NCI-H1105 treated with DMSO at 0.1 percent for 48 hours (cell line): ENCODE measurements at places on chromosomes 1 and 21.

DNA sequence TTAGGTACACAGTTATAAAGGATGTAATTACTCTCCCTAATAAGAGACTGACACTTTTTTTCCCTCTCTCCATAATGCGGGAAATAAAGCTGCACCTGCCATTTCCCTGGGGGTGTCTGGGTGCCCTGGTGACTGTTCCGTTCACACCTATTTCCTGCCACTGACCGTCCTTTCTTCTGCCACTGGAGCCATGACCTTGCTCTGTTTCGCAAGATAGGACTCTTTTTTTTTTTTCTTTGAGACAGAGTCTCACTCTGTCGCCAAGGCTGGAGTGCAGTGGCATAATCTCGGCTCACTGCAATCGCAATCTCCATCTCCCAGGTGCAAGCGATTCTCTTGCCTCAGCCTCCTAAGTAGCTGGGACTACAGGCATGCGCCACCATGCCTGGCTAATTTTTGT, 66.1 kb upstream of the SERBP1 start:
- DNase-seq, result peak; percentile 78

DNA sequence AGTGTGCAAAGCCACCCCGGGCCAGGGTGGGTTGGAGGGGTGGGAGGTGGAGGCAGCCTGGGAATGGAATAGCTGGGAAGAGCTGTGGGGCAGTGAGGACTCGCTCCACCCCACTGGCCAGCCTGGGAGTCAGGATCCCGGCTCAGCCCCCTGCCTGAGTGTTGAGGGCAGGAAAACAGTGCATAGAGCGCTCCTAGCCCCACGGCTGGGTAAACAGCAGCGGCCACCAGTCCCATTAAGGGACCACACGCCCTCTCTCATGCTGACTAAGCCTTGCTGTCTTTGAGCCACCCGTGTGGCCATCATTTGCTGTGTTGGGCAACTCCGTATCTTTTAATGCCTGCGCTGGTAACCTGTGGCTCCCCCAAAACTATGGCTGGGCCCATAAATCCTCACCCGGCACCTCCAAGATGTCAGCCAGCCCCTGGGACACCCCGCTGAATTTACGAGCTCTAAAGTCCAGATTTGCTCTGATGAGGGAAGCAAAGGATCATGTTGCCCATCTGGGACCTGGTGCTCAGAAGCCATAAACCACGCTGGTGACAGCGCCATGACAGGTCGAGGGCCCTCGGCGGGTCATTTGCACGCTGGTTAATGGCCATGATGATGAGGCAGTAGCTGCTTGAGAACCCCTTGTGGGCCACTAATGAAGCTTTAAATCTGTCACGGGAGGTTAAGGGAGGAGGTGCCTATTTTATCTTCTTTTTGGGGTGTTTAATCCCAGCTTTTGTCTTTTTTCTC, 34.9 kb downstream of the SYF2 start:
- DNase-seq, result peak; percentile 47

- DNase-seq, result no peak
These were observed 1863.5 kb downstream of the MRPL39 start for GRCh38 chr21:23743821-23744220.

DNA sequence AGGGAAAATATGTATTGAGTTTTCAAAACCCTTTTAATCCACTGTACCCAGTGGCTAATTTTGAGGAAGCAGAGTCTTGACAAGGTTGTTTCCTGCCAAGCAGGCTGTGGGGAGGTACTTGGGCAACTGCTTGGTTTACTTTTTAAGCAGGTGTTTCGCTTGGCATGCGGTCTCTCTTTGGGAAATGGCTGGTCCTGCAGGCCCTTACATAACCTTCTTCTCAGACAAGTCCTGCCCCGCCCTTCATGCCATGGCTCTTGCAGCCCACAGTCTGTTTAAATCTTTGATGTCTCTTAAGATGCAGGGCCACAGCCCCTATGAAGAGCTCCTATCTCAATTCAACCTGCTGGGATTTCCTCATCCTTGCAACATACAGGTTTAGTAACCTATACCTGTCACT, 36.0 kb upstream of the ABCD3 start:
- no peak for DNase-seq

DNA sequence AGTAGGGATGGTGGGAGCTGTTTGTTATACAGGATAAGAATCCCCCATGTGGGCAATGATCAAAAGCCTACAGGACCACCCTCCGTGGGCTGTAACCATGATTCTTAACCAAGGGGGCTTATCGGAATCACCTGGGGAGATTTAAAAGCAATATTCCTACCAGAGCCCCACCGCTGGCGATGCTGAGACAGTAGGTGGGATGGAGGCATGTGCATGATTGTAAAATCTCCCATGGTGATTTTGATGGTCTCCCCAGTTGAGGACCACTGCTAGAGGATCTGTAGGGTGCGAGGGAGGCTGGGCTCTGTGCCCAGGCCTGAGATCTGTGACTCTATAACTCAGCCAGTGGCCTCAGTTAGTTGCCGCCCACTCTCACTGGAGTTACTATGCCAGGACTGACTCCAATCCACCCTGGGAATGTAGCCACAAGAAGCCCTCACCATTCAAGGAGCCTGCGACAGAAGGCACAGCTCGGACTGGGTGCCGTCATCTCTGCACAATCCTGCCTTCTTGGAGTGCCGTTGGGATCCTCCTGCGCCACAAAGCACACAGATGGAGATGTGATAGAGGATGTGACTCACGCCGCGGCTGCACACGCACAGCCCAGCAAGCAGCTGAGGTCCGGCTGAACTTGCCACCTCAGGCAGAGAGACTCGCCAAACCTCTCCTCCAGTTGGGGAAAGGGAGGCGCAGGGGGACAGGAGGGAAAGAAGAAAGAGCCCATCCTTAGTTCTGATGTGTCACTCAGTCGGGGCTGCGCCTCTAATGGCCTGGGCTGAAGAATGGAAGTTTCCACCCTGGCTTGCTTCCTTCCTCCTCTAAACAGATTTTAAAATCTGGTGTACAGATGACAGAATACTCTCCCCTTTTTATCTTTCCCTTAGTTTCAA, 26.5 kb downstream of the AKNAD1 start:
- no peak for DNase-seq

- peak; percentile 32 for DNase-seq
These were observed 941 bp upstream of the C1orf21 start for GRCh38 chr1:184385865-184386311.

- DNase-seq, result no peak
These were observed 10.9 kb downstream of the NR5A2 start for GRCh38 chr1:200038325-200038980.

GRCh38 chr1:222861062-222861461, 46.2 kb downstream of the DISP1 start:
- no peak for DNase-seq

- DNase-seq, result no peak
These were observed 138.8 kb downstream of the VPS13D start for GRCh38 chr1:12368646-12369045.

DNA sequence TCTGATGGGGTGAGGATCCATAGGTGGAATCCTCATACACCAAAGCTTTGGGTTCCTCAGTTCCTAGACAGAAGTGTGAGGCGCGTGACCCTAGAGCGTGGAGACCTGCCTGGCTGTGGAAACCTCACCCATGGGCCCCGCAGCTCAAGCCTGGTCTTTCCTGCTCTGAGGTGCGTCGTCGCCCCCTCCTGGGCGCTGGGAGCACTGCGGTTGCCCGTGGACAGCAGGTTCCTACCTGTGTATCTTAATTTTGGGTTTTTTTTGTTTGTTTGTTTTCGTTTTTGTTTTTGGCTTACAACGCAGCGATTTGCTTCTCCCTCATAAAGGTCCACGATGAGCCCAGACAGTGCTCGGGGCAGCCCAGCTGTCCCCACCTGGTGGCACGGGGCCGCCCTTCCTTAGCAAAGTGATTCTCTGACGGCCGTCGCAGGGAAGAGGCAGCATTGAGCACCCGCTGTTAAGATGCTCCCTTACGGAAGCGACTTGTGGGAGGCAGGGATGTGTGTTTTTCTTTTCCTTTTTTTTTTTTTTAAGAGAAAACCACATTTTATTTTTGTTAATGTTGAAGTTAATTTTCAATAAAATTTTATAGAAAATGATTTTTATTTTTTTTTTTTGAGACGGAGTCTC, 36.5 kb upstream of the TRAPPC10 start:
- DNase-seq, result peak; percentile 47

GRCh38 chr1:192350356-192350755, 33.6 kb downstream of the RGS21 start:
- no peak for DNase-seq

DNA sequence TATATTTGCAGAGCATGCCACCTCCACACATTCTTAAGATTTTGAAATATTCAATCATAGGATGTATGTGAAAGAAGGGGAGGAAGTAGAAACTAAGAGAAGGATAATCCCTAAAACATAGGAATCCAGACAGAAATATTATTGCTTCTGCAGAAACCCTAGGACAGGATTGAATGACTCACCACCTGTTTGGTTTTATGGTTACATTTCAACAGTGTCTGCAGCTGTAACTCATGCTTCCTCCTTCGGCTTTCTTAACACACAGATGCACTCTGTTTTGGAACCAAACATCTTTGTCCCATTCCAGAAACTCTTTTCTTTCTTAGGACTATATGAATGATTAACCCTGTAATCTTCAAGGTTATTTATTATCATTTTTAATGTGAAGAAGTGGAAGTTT, 20.7 kb downstream of the RGS7 start:
- no peak for DNase-seq

DNA sequence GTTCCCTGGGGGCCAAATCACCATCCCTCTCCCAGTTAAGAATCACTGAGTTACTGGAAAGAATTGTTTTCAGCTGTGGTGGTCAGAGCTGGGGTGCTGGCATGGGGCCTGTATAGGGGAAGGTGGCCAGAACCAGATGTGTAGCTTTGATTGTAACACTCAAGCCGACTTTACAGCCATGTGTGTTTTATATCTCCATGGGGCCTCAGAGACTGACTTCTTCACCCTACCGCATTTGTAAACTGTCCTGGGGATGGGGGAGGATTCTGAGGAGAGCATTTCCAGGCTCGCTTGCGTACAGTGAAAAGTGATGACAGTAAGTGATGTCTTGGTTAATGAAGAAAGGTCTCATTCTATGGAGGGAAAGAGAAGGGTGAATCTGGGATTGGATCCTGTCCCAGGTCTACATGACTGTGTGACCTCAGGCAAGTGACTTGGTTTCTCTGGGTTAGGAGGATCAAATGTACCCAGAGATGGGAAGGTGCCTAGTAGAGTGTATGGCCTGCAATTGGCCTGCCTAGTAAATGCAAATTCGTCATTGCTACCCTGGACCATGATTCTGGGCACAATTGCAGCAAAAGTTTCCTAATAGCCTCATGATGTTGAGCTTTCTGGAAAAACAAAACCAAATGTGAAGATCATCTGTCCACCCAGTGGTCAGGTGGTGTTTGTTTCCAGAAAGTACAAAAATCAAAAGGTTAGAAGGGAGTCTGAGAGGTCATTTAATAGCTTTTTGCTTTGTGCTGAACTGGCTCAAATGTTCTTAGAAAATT, 49.7 kb upstream of the RCC2 start:
- no peak for DNase-seq

- DNase-seq, result no peak
These were observed 2.2 kb downstream of the CHRM3 start for GRCh38 chr1:239388578-239388977.

GRCh38 chr1:94098585-94099111, 22.3 kb downstream of the ABCA4 start:
- DNase-seq, result no peak

GRCh38 chr1:76494807-76495206, 372.5 kb upstream of the ST6GALNAC5 start:
- DNase-seq, result no peak

DNA sequence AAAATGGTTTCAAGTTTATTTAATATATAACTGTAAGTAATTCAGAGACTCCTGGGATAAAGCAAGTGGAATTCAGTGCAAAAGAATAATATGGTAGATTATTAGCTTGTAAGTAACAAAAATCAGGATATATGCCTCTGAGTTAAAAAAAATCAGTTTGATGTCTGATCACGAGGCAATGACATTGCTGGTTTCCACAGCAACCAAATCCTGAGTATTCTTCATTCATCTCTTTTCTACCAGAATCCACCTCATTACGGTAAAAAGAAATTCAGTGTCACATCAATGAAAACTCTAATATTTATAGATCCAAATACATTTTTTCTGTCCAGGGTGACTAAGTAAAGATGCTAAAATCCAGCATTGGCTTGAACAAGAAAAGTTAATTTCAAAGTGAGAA, 642.3 kb upstream of the TMPRSS15 start:
- no peak for DNase-seq

DNA sequence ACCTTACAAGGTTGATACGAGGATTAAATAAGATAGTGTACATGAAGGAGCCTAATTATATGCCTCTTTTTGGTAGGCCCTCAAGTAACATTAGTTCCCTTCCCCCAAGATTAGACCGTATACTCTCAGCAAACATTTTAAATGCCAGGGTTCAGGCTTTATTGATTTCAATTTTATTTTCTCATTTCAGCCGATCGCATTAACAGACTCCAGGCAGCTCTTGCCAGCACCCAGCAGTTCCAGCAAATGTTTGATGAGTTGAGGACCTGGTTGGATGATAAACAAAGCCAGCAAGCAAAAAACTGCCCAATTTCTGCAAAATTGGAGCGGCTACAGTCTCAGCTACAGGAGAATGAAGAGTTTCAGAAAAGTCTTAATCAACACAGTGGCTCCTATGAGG, 104.4 kb upstream of the BMP8A start:
- no peak for DNase-seq

- no peak for DNase-seq
These were observed 155.3 kb downstream of the HHIPL2 start for GRCh38 chr1:222392556-222392955.

GRCh38 chr1:73499671-73500070, 698.3 kb downstream of the LRRIQ3 start:
- DNase-seq, result no peak

- DNase-seq, result no peak
These were observed 22.0 kb upstream of the DISP3 start for GRCh38 chr1:11456965-11457364.

DNA sequence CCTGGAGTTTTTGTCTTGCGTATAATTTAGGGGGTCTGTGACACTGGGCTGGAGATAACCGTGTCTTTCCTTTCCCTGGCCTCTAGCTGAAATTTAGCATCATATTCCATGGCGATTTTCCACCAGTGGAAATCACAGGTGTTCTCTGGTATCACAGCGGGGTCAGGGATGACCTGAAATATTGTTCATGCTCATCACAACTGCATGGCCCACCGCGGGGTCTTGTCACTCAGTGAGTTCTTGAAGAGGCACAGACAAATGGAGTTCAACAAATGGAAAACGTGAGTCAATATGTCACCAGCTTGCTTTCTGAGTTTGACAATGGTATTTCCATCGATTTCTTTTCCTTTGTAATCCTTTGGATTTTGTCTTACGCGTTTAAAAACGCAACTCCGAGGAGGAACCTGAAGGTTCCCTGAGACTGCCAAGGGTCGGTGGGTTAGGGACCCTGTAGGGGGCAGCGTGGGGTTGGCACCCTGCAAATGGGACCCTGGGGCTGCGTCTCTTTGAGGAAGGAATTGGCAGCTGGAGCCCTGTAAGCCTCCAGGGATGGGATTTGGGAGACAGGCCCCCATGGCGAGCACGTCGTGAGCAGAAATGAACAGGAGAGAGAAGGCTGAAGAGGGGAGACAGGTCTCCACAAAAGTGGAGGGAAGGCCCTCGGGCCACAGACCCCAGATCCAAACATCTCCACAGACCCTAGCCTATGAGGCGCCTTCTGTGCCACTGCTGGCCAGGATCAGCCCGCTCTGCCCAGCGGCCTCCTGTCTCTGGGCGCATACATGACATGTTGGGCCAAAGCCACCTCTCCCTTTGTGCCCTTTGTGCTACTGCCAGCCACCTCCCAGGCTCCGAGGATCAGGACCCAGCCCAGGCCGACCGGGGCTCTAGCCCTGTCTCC, 32.1 kb upstream of the RUNX3 start:
- no peak for DNase-seq
